HS-5 (cell line): ENCODE measurements at places on chromosomes 11 and 22.

- DNase-seq, result no peak
Measured at GRCh38 chr11:93072229-93072914, 102.9 kb downstream of the MTNR1B start.

GRCh38 chr11:38461751-38462150 lies 1863.7 kb upstream of the RAG2 start:
- DNase-seq, result no peak

DNA sequence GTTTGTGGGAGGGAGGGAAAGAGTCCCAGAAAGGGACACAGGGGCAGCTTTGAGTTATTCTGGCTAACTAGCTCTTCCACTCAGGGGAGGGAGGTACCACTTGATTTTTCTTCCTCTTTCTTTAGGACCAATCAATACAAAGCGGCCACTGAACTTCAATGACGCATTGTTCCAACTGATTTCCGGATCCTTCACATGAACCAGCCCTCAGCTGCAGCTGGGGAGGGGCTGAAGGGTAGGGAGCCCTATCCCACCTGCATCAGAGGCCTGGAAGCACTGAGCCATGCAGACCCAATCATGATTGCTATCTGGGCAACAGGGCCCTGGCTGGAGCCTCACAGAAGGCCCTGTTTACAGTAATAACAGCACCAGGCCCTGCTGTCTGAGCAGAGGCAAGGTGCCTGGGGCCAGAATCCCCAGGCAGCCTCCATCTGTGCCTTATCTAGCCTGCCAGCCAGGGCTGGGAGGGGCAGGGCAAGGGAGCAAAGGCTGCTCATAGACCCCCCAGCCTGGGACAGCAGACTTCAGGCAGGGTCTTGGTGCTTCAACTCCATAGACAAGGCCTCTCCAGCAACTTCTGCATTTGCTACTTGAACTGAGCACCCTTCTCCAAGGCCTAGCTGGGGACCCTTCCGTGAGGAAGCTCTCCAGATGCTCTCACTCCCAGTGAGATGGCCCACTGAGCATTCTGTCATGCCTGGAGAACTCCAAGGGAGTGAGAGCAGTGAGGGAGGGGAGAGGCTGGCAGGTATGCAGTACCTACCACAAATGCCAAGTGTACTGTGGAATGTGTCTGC lies 22.5 kb downstream of the CLPB start:
- DNase-seq, result no peak

DNA sequence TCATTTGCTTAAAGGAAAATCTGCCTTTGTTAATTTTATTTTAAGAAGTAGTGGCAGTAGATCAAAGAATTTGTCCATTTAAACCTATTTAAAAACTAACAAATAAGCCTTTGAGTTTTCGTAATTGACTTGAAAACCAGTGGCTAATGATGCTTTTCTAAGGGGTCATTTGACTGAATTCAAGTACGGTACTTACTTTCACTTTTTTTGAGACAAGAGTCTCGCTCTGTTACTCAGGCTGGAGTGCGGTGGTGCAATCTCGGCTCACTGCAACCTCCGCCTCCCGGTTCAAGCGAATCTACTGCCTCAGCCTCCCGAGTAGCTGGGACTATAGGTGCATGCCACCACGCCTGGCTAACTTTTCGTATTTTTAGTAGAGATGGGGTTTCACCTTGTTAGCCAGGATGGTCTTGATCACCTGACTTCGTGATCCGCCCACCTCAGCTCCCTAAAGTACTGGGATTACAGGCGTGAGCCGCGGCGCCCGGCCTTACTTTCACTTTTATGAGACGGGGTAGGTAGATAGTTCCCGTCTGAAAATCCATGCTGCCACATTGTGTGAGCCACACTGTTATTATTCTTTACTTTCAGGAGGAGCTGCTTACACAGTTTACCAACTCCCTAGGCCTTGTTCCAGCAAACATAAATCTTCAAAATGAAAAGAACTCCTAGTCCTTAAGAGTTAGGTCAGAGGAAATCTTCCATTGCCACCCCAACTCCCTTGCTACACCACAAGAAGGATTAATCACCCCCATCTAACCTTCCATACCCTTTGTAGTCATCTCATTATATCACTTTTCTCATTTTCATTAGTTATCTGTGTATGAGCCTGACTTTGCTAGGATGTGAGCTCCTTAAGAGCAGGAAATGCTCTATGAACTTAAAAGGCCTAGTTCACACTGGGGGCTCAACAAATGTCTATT lies 926.6 kb upstream of the CCDC90B start:
- DNase-seq, result no peak

DNA sequence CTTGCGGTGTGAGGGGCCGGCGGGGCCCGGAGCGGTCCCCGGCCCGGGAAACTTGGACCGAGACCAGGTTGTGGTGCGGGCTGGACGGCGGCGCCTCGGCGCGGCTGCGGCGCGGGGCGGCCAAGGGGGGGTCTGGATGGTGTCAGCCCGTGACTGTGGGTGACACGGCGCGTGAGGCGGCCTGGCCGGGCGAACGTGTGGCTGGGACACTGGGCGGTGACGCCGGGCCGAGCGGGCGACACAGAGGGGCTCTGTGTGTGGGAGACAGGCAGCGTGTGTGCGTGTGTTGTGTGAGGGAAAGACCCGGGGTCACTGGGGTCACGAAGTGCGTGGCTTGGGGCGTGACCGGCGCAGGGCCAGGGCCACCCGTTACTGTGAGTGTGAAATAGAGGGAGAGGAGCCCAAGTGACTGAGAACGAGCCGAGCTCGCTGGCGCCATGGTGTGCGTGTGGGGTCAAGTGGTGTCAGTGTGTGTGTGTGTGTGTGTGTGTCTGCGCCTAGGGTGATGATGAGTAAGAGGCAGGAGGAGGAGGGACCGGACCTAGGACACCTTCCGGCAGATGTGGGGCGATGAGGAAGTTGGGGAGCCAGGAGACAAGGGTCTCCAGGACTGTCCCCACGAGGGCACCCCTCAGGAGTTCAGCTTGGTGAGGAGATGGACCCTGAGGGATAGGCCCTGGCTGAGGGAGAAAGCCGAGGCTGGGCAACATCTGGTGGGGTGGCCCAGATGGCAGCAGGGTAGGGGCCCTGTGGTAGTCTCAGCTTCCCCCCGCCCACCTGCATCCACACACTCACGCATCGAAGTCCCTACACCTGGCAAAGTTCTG lies 817 bp downstream of the RELT start:
- DNase-seq, result peak; percentile 57

DNA sequence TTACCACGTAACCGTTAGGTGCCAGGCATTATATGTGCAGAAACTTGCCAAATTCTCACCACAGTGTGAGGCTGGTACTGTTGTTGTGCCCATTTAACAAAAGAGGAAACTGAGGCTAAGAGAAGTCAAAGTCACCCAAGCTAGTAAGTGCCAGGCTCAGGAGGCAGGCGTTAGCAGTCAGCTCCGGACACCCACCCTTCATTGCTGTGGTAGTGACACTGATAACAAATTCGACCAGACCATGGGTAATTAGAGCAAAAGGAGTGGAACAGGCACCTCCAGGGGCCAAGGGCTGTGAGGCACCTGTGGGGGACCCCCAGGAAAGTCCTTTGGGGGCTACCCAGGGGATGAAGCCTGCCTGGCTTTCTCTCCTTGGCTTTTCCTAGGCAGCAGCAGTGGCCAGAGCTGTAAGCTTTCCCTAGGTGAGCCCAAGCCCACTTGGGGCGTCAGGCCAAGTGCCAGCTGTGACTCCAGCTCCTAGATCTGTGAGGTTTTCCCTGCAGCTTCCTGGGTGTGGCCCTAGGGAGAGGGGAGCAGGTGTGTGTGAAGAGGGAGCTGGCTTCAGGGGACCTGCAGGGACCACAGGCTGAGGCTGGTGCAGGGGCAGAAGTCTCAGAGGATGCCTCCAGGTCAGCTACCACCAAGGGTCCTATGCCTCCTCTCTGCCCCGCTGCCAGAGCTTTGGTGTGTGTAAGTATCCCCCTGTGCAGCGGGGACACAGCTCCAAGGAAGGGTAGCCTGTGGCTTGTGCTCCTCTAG lies 19.7 kb upstream of the ALX4 start:
- no peak for DNase-seq

- no peak for DNase-seq
Measured at GRCh38 chr11:27470166-27470565, 2.4 kb downstream of the LGR4 start.

GRCh38 chr11:67571443-67571842 lies 12.2 kb upstream of the GSTP1 start:
- DNase-seq, result no peak

DNA sequence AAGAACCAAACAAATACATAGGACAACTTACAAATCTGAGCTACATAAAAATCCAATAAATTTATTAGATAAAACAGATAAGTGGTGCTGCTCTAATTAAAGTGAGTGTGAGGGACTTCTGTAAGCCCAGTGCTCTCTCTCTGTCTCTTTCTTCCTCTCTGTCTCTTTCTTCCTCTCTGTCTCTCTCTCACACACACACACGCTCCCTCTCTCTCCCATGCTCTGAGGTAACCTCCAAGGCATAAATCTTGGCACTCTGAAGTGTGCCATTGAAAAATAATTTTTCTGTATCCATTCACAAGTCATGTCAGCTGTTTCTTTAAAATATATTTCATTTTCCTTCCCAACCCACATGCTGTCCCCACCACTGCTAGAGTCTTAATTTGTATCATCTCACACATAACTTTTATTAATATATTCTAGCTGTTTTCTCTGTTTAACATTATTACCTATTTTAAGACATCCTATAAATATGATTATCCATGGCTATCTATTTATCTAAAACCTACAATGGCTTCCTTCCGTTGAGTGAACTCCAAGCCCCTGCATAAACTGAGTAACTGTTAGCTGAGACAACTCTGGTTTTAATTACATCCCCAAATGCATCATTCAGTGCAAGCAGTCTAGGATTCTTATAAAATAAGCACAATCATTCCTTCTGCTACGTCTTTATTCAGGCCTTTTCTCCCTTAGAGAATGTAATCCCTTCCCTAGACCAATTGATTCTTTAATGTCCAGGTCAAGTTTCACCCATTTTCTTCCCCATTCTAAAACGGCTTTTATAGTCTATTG lies 57.4 kb upstream of the SLC5A12 start:
- DNase-seq, result no peak

DNA sequence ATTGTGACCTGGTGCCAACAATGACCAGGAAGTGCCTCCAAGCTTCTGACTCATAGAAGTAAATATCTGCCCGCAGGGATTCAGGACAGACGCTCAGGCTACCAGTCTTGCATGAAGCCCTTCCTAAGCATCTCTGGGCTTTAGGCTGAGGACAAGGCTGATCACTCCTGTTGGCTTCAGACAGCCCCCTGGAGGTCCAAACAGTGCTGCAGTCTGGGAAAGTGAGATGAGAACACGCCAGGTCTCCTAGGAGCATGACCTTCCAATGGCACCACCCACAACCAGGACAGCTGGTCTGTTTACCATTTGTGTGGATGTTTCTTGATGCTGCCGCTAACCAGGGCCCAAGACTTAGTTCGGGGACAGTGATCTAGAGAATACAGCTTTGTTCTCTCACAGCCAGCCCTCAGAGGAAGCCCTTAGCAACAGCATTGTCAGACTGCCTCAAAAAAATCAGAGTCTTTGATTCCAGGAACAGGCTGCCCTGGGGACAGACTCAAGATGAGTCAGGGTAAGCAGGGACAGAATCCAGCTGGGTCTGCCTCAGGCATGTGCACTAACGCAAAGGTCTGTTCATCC lies 111.2 kb downstream of the ZNF280B start:
- no peak for DNase-seq

DNA sequence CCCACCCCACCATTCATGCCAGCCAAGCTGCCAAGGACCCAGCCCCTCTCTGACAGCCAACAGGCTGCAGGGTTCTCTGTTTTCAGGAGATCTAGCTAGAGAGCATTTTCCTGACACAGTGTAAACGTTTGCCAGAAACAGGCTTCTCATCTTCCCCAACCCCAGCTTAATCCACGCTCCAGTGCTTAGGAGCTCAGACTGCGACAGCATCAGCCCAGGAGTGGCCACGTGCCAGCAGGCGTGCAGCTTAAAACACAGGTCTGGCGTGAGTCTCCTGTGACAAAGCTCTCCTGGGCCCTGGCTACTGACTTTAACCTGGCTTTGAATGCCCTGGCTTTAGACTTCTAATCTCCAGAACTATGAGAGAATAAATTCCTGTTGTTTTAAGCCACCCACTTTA lies 66.6 kb downstream of the GALNT18 start:
- DNase-seq, result no peak

- DNase-seq, result no peak
Measured at GRCh38 chr11:67213178-67213621, 53.1 kb upstream of the GRK2 start.

GRCh38 chr11:120335556-120335907 lies 681 bp upstream of the ARHGEF12 start:
- DNase-seq, result no peak

DNA sequence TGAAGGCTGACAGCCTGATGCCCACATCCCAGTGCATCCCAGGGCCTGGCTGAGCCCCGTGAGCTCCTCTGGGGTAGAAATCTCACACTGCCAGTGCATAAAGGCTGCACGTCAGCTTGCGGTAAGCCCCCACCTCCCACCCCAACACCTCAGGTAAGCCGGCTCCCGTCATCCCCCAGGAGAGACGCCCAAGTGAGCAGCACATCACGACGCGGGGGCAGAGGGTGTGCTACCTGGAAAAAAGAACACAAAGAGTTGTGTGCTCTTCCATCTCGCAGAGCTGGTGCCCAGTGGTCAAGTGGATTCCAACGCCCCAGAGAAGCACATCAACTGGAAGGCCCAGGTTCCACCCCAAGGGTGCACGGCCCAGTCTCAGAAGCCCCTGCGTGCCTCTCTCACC lies 50.0 kb downstream of the IGSF9B start:
- no peak for DNase-seq

DNA sequence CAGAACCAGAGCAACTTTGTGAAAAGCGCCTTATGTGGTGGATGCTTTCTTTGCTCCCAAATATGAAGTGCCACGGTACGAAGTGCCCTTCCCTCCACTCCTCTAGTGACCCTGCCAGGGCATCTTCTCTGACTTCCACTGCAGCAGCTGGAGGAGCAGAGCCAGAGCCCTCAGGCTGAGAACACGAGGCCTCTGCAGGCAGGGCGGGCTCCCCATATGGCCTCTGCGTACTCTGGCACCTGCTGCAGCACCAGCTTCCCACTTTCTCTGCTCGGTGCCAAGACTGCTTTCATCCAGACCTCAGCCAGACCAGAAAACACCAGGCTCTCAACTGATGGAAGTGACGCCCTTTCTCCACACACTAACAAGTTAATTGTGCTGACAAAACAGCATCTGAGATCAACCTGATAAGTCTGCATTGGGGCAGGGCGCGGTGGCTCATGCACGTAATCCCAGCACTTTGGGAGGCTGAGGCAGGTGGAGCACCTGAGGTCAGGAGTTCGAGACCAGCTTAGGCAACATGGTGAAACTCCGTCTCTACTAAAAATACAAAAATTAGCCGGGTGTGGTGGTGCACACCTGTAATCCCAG lies 12.8 kb downstream of the UFD1 start:
- no peak for DNase-seq
